ENCODE measurements at places on chromosomes 16 and 17.

GRCh38 chr16:10995565-10995964 is 51.2 kb downstream of the CLEC16A start:
- DNase-seq: no peak

DNA sequence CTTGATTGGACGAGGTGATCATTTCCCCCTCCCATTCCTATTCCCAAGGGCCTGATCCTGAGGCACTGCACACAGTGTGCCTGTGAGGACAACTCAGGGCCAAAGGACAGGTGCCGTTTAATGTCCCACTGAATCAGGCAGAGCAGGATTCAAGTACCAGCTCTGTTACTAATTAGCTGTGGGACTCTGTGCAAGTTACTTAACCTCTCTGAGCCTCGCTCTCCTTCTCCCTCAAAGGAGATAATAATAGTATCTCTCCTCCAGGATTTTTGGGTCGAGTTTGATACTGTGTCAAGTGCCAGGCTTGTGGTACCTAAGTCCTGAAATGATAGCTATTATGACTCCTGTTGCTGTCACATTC is 86.8 kb upstream of the NKD1 start:
- no peak for DNase-seq

- DNase-seq: no peak
Measured at GRCh38 chr16:70738083-70738977, 52.5 kb upstream of the MTSS2 start.

GRCh38 chr17:53796642-53797041 is 26.1 kb upstream of the KIF2B start:
- DNase-seq: no peak

DNA sequence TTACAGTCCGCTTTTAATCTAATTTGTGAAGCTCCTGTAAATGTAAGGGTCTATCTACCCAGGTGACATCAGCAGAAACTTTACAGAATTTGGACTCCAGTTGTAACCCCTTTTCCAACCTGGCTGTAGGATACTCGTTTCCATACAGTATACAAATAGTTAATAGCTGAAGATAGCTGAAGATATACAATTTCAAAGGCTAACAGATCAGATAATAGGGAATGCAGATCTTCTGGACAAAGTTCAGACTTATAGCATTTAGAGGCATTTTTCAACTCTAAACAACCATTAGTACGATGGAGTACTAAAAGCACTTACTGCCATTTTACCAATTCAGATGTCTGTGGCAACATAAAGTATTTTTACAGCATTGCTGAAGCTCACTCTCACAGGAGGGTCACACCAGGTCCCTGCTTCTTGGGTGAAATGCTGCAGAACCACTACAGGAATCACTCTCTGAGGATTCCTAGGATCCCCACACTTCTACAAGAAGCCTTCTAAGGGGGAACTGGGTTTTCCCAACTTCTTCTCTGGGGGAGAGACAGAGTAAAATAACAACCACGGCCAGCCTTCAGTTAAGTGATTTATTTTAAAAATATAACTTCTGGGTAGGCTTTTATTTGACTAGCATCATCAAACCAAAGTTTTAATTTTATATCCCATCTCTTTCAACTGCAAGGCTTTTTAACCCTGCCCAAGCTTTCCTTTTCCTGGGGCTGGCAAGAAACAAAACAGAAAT is 2.9 kb downstream of the VEZF1 start:
- no peak for DNase-seq

GRCh38 chr16:82701442-82701955 is 74.7 kb downstream of the CDH13 start:
- no peak for DNase-seq

DNA sequence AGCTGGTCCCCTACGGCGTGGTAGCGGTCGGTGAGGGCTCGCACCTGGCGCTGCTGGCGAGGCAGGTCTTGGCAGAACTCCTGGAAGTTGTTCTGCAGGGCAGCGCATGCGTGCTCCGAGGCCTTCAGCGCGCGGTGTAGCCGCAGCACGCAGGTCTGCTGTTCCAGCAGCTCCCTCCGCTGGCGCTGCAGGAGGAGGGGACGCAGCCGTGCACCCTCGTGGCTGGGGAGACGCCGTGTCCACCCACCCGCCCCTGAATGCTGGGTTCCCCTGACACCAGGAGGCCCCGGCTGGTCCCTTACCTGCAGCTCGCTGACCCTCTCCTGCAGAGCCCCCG is 12.2 kb downstream of the EVPL start:
- peak; percentile 81 for DNase-seq

GRCh38 chr17:62919388-62919787 is 46.6 kb upstream of the TANC2 start:
- no peak for DNase-seq

DNA sequence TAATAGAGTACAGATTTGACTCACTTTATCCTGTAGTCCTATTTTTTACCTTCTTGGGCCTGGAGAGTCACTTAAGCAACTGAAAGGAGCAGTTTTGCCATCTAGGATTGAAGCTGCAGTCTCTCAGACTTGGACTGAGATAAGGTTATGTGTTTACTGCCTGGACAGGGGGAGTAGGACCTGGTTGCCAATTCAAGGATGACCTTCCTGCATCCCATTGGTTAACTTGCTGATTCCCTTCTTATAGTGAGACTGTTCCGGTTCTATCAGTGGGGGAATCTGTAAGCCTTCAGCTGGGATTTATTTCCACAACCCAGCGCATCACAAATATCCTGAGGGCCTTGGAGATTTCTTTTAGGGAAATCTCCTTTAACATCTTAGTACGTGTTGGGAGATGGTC is 2.9 kb downstream of the UBN1 start:
- DNase-seq: no peak

- DNase-seq: no peak
Measured at GRCh38 chr17:78558989-78559388, 18.2 kb downstream of the DNAH17 start.

DNA sequence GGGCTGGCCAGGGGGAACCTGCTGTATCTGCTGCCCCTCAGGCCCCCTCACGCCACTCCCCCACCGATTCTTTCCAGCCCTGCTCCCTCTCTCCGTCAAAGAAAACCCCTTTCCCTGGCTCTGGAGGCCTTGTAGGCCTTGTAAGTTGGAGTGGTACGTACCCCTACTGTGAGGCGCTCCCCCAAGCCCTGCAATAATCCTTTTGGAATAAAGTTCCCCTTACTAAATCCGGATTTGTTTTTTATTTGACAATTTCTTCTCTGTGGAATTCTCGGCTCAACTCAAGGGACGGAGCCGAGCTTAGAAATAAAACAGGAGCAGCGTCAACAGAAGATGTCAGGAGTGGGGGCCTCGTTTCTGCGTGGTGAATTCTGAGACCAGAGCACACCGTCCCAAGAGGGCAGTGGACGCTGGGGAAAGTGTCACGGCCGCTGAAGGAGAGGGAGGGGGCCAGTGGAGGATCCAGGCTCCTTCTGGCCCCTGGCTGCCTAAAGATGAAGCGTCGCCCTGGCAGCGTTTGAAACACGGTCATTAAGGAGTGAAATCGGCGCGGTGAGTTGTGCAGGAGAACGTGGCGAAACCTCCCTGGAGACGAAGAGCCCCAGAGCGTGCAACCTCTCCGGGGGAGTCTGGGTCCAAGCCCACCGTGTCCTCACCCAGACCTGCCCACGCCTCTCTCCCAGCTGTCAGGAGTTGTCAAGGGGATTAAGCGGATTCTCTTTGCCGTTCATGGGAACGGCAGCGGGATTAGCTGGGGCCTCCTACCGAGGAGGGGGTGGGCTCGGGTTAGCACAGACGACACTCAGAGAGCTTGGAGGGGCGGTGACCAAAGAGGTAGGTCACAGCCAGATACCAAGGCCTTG is 47.0 kb downstream of the SLC7A5 start:
- no peak for DNase-seq

DNA sequence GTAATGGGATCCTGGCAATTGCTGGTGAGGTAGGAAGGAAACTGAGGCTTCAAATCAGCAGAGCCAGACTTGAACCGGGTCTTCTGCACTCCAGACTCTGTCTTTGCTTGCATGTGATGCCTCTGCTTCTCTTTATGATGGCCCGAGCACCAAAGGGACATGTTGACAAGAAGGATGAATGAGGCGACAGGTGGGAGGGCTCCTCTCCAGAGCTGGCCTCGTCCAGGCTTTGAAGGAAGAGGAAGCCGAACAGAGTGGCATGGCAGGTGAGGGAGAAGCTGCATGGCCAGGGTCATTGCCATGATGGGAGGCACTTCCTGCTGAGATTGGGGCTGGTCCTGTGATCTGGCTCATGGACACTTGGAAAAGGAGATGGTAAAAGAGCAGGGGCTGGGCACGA is 40.8 kb downstream of the AKAP1 start:
- no peak for DNase-seq

DNA sequence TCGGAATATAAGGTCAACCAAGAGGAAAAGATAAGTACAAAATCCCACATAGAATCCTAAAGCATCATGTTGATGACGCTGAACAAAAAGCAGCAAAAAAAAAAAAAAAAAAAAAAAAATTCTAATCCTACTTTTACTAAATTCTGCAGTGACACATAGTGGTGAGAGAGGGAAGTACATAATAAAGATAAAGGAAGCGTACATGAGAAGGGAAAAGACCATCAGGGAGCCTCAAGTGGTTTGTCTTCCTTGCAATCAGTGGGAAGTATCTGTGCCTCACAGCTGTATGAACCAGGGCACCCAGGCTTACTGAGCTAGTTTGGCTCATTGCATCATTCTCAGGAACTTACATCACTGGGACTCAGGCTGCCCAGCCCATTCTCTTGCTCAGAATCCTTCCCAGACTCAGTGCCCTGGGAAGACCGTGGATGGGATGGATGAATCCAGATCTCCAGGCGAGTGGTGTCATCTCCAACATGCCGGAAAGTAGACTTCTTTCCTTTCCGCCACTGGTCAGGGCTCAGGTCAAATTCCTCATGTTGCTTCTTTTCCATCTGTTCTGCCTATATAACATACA is 21.2 kb downstream of the SMG6 start:
- DNase-seq: no peak

GRCh38 chr17:69575346-69575761 is 160.9 kb downstream of the MAP2K6 start:
- no peak for DNase-seq

- DNase-seq: no peak
Measured at GRCh38 chr17:75267153-75267410, 3.9 kb downstream of the MIF4GD start.

- no peak for DNase-seq
Measured at GRCh38 chr17:3744014-3744413, 20.3 kb downstream of the HASPIN start.

DNA sequence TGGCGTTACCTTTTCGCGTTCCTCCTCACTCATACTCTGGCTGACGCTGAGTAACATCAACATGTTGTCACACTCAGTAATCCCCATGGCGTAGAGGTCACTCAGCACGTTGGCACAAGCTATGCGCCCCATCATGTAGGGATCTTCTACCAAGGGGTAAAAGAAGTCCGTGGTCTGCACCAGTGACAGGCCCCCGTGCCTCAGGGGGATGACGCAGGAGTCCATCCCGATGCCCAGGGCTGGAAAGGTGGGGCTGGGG is 596 bp downstream of the SEPHS2 start:
- no peak for DNase-seq

DNA sequence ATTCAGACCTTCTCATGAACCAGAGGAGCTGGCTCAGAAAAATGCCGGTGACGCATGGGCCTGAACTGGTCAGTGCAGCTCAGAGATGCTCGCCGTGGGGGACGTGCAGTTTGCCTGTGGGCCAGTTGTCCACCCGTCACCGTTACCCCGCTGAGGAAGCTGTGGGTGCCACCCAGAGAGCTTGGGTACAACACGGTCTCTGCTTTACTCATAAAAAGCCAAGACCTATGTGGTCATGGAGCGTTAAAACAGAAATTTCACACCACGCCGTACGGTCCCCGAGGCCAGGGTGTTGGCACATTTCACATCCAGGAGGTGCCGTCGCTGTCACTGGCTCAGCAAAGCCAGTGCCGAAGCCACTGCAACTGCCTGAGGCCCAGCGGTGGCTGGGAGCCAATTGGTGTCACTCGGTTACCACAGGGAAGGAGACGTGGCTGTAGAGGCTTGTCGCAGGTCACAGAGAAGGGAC is 120.9 kb downstream of the METRNL start:
- no peak for DNase-seq

GRCh38 chr16:4624827-4625559 is 367 bp downstream of the MGRN1 start:
- no peak for DNase-seq

DNA sequence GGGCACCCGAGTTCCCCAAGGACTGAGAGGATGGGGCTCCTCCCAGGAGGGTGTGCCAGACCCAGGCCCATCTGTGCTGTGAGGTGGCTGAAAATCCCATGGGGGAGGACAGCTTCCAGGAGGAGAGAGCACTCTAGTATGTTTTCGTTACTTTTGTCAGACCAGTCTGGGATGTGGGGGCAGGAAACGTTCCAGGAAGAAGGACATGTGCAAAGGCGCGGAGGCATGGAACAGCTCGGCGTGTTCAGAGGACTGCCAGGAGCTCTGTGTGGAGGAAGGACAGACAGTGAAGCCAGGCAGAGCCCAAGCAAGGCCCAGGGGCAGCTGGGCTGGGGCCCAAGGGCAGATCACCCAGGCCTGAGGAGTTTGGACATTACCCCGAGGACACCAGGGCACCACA is 7.0 kb downstream of the CA4 start:
- DNase-seq: no peak

GRCh38 chr16:11564046-11564926 is 22.4 kb downstream of the LITAF start:
- DNase-seq: no peak

DNA sequence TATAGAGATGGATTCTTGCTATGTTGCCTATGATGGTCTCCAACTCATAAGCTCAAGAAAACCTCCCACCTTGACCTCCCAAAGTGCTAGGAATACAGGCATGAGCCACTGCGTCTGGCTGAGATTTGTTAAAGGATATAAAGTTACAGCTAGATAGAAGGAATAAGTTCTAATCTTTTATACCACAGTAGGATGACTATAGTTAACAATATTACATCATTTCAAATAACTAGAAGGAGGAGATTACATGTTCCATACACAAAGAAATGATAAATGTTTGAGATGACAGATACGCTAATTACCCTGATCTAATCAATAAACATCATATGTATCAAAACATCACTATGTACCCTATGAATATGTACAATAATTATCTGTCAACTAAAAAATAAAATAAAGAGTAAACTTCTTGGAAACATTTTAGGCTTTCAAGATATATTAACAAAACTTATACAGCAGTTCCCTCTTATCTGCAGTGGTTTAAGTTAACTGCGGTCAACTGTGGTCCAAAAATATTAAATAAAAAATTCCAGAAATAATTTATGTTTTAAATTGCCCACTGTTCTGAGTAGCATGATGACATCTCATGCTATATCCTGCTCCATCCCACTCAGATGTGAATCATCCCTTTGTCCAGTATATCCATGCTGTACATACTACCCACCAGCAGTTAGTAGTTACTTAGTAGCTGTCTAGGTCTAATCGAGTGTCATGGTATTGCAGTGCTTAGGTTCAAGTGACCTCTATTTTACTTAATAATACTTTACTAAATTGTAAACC is 129.2 kb upstream of the NACA2 start:
- no peak for DNase-seq

GRCh38 chr17:75573540-75573957 is 14.1 kb upstream of the MYO15B start:
- no peak for DNase-seq

GRCh38 chr17:13735444-13735843 is 133.7 kb upstream of the HS3ST3A1 start:
- DNase-seq: no peak

- no peak for DNase-seq
Measured at GRCh38 chr17:81833921-81834830, 674 bp downstream of the PPP1R27 start.
